ENCODE measurements at places on chromosomes 4 and X.

DNA sequence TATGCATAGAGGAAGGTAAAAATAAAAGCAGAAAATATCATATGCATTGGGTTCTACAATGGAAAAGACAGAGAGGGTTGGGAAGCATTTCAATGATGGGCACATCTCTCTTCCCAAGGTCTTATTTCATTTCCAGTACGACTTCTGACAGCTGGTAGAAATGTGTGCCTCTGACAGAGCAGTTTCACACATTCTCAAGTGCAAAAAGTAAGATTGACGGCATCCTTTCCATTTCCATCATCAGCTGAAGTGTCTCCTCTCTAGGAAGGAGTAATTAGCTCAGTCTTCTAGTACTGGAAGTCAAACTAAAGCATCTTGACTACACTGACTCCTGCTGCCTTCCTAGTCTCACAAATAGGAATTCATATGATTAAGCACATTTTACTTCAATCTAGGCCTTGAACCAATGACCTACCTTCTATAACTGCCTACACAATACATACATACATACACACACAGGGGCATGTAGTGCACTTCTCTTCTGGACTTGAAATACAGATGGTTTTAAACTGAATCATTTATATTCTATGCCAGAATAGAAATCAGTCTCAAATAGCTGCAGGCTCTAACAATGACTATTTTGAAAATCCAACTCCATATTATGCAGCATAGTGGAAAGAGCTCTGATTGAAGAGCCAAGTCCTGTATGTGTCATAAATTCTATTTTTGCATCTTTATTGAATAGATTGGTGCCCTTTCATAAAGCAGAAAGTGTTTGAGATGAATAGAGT is 473.4 kb downstream of the INPP4B start:
- no peak for DNase-seq

- DNase-seq = no peak
Measured at GRCh38 chrX:698206-698605, 67.6 kb downstream of the SHOX start.

- no peak for DNase-seq
Measured at GRCh38 chrX:102684772-102685520, 27.3 kb upstream of the GPRASP2 start.

- no peak for DNase-seq
Measured at GRCh38 chrX:17374619-17375366, at the start of gene NHS. Gene NHS, plus strand, starts transcription at chrX:17375200. Its CDS starts 558 bp downstream, at chrX:17375758.

DNA sequence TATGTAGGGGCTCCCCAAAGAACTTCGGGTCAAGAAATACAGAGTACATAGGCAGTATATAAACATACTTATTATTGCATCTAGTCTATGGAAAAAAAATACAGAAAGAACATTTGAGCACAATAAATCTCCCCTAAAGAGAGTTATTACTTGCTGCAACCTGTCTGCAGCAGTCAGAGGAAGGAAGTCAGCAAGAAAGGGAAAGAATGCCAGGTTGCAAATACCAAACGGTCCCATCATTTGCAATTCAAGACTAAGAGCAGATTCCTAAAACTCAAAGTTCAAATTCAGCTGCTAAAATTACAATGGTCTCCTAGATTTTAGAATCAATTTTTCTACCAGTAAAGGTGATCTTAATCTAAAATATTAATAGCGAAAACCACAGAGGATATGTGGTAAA is 236.2 kb upstream of the NUDT6 start:
- DNase-seq = no peak

- DNase-seq = no peak
Measured at GRCh38 chrX:139049465-139049864, 337.9 kb upstream of the FGF13 start.

GRCh38 chrX:63664083-63664482 is 120.9 kb downstream of the ARHGEF9 start:
- DNase-seq = no peak

DNA sequence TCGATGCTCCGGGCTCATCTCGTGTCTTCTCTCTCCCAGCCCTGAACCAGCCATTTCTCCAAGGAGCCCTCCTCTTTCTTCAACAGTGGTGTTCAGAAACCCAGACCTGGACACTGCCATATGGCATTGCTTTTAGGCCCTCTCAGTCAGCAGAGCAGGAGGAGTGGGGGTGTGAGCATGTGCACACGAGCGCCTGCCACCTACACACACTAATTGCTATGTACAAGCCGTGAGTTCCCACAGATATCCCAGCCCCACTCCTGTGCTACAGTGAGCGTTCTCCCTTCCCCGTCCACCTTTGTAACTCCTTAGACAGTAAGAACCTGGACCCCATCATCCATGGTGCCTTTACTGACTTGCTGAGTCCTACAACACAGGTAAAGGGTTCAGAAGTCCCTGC is 53.8 kb downstream of the TNIP2 start:
- no peak for DNase-seq

GRCh38 chr4:37792241-37792640 is 34.2 kb upstream of the PGM2 start:
- no peak for DNase-seq

DNA sequence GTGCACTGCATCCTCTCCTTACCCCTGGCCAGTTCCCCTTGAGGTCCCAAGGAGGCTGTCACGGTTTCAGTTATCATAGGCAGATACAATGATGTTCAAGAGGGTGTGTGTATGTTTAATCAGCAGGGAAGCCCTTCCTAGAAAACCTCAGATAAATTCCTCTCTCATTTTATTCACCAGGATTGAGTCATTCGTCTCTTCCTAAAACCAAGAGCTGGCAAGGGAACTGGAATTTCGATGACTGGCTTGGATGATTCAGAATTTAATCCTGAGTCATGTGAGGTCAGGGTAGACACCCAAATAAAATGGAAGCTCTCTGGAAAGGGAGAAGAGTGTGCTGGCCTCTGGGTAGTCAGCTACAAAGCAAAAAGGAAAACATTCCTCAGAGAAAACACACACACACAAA is 106.2 kb upstream of the RAPGEF2 start:
- no peak for DNase-seq
